A549 treated with DMSO at 1 μM for 4 hours (cell line): ENCODE measurements at places on chromosomes 16 and 17. TPM values are rescaled to one million over a fixed set of nuclear protein-coding genes. Genes with fewer than 3 reads are reported as not detected.

Gene NEURL4
- total RNA-seq = 27.1 to 33.9 TPM (median 31.9 TPM) in 5 replicates

Gene STAT3
- 73.6 to 93.7 TPM (median 89.8 TPM) in 5 replicates for total RNA-seq

Gene CMIP
- 89.7 to 128 TPM (median 118 TPM) in 5 replicates for total RNA-seq

Gene ARSG
- total RNA-seq = 1.1 to 2.7 TPM (median 1.7 TPM) in 5 replicates

Gene CHST5
- total RNA-seq = 0.07 to 0.10 TPM (median 0.08 TPM) in 3 of 5 replicates, not detected in the others

Gene SSTR5
- 0.11 to 0.30 TPM (median 0.26 TPM) in 5 replicates for total RNA-seq

Gene TMEM107
- 16.2 to 19.5 TPM (median 18.8 TPM) in 5 replicates for total RNA-seq

Gene ADGRG3
- total RNA-seq = 0.51 to 0.79 TPM (median 0.63 TPM) in 5 replicates

Gene SLC12A3
- total RNA-seq = 0.02 TPM in 2 of 5 replicates, not detected in the others

Gene KREMEN2
- 1.1 to 2.8 TPM (median 2.0 TPM) in 5 replicates for total RNA-seq

Gene HOXB8
- total RNA-seq = 6.1 to 9.0 TPM (median 7.9 TPM) in 5 replicates

Gene TP53TG3F
- 0.06 to 0.31 TPM (median 0.11 TPM) in 4 of 5 replicates, not detected in the other for total RNA-seq

Gene CCDC78
- total RNA-seq = 3.6 to 6.4 TPM (median 5.5 TPM) in 5 replicates

Gene TP53TG3
- total RNA-seq = 0.17 to 1.1 TPM (median 0.42 TPM) in 4 of 5 replicates, not detected in the other

Gene ABCC11
- 0.11 to 0.24 TPM (median 0.13 TPM) in 5 replicates for total RNA-seq

Gene TBKBP1
- total RNA-seq = 4.9 to 6.8 TPM (median 6.2 TPM) in 5 replicates

Gene MFSD6L
- total RNA-seq = not detected in 5 replicates

Gene ITGAX
- total RNA-seq = 1.2 to 2.0 TPM (median 1.4 TPM) in 5 replicates

Gene SDR42E1
- 1.2 to 2.1 TPM (median 1.6 TPM) in 5 replicates for total RNA-seq

Gene SOX8
- 1.4 to 1.6 TPM (median 1.5 TPM) in 5 replicates for total RNA-seq

Gene GAS2L2
- total RNA-seq = 0.03 to 0.13 TPM (median 0.07 TPM) in 5 replicates

Gene CACNA1H
- total RNA-seq = 6.9 to 13.9 TPM (median 10.5 TPM) in 5 replicates

Gene CCL13
- not detected in 5 replicates for total RNA-seq

Gene KIF2B
- not detected in 5 replicates for total RNA-seq

Gene SAP30BP
- total RNA-seq = 97.6 to 105 TPM (median 103 TPM) in 5 replicates

Gene MPP2
- total RNA-seq = 1.7 to 3.2 TPM (median 2.1 TPM) in 5 replicates

Gene C16orf74
- 12.2 to 16.5 TPM (median 15.1 TPM) in 5 replicates for total RNA-seq

Gene LGALS9
- 0.84 to 1.5 TPM (median 1.0 TPM) in 5 replicates for total RNA-seq

Gene CD300E
- total RNA-seq = not detected in 5 replicates

Gene ABCC3
- 122 to 146 TPM (median 140 TPM) in 5 replicates for total RNA-seq

Gene PTGES3L
- 0.84 to 1.5 TPM (median 0.89 TPM) in 5 replicates for total RNA-seq

Gene ACSM2A
- total RNA-seq = not detected in 5 replicates

Gene KRTAP4-16
- total RNA-seq = not detected in 5 replicates

Gene MYH11
- total RNA-seq = 0.02 to 0.22 TPM (median 0.03 TPM) in 4 of 5 replicates, not detected in the other

Gene SAT2
- total RNA-seq = 75.9 to 92.6 TPM (median 88.1 TPM) in 5 replicates
